Caki2 (cell line): ENCODE measurements at places on chromosomes 3 and 15. TPM values are rescaled to one million over a fixed set of nuclear protein-coding genes. Genes with fewer than 3 reads are reported as not detected.

Gene CCDC9B
- 10.1 and 35.3 TPM in 2 replicates for total RNA-seq

Gene OXTR
- total RNA-seq = 0.61 and 1.6 TPM in 2 replicates

Gene FGD5
- not detected in 2 replicates for total RNA-seq

Gene PTX3
- 12.3 and 16.9 TPM in 2 replicates for total RNA-seq

Gene ECE2
- total RNA-seq = not detected in 2 replicates

Gene DAG1
- 34.4 and 55.2 TPM in 2 replicates for total RNA-seq

Gene MPI
- 117 and 132 TPM in 2 replicates for total RNA-seq

Gene CPLX3
- not detected in 2 replicates for total RNA-seq

Gene ERC2
- not detected in 2 replicates for total RNA-seq

DNA sequence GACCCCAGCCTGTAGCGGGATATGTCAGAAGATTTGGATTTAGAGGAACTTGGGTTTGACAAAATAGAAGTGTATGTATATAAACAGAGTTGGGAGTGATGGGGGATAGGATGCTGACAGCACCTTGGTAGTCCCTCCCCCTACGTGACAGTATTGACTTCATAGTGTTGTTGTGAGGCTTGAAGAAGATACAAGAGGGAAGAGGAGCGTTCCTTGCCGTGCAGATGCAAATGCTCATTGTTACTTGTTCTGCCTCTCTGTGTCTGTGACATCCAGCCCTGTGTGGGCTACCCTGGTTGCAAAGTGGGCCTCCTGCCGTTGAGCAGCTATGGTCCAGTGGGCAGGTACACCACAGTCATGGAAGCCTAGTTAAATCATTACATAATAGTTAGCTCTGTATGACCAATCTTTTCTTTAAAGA is 45.0 kb downstream of the SMAD3 start:
- DNase-seq = peak; percentile 88

GRCh38 chr3:113285226-113285625 is 73.9 kb downstream of the BOC start:
- no peak for DNase-seq

DNA sequence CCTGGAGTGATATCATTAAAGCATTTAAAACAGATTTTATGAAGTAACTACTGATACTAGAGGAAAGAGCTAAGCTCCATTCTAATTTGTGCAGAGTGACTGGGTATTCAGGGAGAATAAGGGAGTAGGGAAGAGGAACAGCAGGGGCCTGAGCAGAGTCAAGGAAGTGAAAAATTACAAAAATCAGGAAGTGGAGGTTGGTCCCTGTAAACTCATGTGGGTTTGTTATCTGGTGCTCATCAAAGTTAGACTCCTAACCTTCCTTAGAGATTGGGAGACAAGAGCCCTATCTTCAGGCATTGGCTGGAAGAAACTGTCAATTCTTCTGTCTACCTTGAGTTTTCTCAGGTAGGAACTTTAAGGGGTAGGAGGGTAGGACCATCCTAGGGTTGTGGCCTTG is 82.5 kb downstream of the NEK11 start:
- DNase-seq = no peak

- no peak for DNase-seq
Measured at GRCh38 chr15:93587059-93587521, 498.1 kb upstream of the RGMA start.

DNA sequence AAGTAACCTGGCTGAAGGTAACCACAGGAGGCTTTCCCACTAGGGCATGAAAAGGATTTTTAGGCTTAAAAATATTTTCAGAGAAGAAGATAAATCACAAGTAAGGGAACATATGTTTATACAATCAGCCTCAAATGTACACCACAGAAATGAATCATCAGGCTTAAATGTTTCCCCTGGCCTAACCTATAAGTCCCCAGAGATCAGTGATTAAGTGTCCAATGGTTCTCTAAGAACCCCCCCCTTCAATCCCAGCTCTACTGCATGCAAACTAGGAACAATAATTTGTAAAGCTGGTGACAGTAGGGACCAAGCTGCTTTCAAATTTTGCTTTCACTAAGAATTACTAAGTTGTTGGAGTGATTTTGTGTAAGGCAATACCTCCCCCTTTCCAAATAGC is 431.6 kb upstream of the LMCD1 start:
- DNase-seq = no peak

DNA sequence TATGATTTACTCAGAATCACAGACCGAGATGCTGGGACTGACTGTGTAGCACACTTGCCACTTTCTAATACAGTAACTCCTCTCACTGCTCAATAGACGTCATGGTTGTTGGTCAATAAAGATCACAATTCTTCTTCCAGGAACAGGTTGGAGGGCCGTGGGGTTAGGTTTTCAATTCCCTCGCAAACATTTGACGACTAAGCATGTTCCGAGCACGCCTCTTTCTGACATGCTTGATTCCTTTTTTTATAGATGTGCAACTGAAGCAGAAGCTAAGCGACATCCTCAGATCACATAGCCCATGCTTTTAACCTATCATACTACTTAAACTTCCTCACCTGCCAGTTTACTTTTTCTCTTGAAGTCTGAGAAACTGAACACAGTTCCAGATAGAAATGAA is 61.0 kb downstream of the GRM7 start:
- no peak for DNase-seq

DNA sequence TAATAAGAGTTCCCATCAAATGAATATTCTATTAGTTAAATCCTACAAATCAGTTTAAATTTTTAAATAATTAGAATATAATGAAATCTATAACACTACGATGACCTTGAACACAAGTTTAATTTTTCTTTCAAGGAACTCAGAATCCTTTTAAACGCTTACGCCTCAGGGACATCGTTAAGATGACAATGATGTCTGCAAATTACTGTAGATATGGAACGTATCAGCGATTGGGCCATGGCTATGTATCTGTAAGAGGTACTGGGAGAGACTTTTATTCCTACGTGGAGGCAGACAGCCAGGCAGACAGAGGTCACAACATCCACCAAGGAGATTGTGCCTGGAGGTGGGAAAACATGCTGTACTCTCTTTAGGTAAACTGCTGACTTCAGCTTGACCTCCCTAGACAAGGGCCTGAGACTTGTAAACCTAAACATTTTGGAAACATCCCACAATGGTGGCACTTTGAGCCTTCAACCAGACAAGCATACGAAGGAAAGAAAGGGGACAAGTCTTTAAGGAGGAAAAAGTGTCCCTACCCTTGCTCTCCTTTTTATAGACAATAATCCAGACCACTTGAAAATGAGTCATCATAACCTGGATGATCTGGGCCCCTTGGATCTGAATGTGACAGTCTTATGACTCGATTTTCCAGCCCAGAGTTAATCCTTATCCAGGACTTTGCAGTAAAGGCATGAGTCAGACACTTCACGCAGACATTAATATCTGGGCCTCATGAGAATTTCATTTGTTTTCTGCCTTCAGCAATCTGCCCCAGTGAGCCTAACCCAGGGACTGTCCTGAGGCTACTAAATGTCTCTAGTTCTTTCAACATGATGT is 6.8 kb upstream of the LDHAL6B start:
- peak; percentile 89 for DNase-seq

DNA sequence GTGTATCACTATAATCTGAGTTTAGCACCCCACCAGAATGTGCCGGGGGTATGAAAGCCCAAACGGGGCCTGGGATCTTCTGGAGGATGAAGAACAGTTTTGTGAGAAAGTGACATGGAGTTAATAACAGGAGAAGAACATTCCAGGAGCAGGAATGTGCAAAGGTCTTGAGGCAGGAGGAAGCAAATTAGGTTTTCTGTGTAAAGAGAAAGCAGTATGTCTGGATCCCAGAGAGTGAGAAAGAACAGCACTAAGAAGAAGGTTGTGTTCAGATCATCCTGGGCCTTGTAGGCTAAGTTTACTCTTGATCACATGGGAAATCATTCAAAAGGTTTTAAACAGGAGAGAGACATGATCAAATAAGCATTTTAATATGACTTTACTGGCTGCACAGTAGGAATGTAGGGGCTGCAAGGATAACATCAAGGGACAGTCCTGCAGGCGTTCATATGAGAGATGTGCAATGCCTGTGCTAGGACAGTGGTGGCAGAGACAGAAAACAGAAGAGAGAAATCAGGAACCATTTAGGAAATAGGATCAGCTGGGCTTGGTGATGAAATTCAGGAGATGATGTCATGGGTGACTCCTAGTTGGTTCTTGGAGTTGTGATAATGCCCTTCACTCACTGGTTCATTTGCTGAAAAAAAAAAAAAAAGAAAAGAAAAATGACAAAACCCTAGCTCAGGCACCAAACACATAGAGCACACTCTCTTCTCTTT is 113.5 kb downstream of the TNIK start:
- DNase-seq = peak; percentile 73

GRCh38 chr3:96266395-96267190 is 547.8 kb upstream of the EPHA6 start:
- DNase-seq = peak; percentile 3

DNA sequence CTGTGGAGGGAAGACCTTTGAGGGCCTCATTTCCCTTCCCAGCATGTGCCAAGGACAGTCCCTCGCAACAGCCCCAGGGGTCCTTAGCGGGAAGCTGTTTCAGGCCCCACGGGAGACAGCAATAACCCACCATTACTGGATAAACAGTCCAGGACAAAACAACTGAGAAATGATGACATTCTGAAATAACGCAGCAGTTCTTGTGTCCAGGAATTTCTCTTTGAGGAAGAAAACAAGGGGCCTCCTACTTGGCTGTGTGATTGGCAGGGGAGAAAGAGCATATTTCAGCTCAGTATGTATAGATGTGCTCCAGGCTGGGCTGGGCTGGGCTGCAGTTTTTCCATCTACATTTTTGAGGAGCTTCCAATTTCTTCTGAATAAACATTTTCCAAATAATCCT is 82.2 kb upstream of the THBS1 start:
- no peak for DNase-seq

GRCh38 chr15:77940381-77940947 is 137.0 kb downstream of the TBC1D2B start:
- no peak for DNase-seq

- DNase-seq = no peak
Measured at GRCh38 chr3:124858275-124858674, 28.9 kb downstream of the ITGB5 start.

- DNase-seq = no peak
Measured at GRCh38 chr3:21562243-21562642, 188.8 kb downstream of the ZNF385D start.

GRCh38 chr3:67605377-67605776 is 49.0 kb downstream of the SUCLG2 start:
- no peak for DNase-seq

DNA sequence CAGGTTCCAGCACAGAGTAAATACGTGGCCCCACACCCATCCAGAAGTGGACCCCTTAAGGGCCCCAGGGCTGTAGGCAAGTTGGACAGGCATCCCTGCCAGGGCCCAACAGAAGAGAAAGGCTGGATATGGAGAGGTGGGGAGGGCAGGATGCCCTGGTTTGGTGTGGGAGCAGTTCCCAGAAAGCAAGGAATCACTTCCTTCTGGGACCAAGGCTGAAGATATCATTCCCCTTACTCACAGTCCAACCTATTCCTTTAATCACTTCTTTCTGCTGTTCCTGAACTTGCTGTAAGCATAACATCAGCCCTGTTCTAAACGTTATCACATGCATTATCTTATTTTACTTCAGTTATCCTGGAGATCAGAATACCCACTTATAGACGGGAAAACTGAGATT is 6.1 kb upstream of the MESP2 start:
- no peak for DNase-seq

GRCh38 chr15:59327942-59328341 is 44.7 kb downstream of the MYO1E start:
- DNase-seq = no peak

- no peak for DNase-seq
Measured at GRCh38 chr3:25485673-25486072, 57.6 kb downstream of the RARB start.

DNA sequence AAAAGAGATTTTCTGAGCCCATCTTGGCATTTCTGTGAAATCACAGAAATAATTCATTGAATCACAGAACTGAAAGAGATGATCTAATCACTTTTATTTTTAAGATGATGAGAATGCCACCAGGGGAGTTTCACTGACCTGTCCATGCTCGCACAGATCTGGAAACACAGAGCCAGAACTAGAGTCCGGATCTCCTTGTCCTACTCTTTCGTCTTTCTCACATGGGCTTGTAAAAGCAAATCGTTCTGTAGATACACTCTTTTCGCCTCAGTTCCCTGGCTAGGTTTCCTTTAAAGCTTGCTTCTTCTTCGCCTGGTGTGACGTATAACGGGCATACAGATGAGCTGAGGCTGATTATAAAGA is 122.5 kb upstream of the SPRED1 start:
- DNase-seq = no peak

DNA sequence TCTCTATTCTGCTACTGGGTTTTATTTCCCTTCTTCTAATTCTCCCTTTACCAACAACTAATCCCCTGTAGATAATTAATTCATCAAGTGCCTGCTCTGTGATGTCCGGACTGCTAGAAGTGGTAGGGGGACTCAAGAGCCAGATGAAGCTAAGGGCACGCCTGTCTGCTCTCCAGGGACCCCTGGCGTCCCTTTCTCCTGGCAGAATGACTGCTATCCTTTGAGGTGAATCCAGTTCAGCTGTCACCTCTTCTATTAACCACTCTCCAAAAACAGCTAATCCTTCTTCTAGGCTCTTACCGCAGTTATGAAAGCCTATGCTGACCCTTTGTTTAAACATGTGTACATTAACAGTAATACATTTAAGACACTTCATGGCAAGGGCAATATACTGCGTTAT is 1.4 kb upstream of the CHRNA7 start:
- peak; percentile 2 for DNase-seq

DNA sequence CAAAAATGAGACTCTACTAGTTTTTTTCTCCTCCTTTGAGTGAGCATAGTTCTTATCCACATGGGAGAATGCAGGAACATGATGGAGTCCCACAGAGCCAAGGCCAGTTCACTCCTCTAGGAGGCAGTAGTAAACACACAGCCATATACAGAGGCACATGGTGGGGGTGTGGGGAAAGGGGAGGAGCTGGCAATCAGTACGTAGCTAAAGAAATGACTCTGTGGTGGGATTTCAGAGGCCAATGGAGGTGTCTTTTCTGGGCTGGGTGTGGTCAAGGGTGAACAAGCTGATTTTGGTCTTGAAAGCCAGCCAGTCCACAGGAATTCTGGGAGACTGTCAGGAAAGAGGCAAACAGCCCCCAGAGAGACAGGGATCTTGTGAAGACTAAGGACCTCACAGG is 6.6 kb upstream of the RAB11A start:
- DNase-seq = peak; percentile 54

DNA sequence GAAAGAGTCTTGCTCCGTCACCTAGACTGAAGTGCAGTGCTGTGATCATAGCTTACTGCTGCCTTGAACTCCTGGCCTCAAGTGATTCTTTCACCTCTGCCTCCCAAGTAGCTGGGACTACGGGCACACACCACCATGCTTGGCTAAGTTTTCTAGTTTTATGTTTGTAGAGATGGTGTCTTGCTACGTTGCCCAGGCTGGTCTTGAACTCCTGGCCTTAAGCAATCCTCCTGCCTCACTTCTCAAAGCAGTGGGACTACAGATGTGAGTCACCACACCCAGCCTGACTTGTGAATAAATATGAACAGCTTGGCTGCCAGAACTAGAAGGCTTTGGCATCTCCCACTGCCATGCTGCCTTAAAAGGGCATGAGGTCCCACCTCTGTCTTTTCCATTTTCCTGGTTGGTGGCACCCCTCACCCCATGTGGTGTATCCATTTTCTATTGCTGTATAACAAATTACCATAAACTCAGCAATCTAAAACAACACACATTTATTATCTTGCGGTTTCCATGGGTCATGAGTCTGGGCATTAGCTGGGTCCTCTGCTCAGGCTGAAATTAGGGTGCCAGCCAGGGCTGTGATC is 44.3 kb downstream of the PTPRG start:
- no peak for DNase-seq

GRCh38 chr3:54999159-54999558 is 71.3 kb upstream of the LRTM1 start:
- DNase-seq = peak; percentile 59

GRCh38 chr3:156290924-156291271 is 170.5 kb downstream of the KCNAB1 start:
- no peak for DNase-seq
